Midbrain (tissue), 1 donor: ENCODE measurements at places on chromosomes 2 and 18.

DNA sequence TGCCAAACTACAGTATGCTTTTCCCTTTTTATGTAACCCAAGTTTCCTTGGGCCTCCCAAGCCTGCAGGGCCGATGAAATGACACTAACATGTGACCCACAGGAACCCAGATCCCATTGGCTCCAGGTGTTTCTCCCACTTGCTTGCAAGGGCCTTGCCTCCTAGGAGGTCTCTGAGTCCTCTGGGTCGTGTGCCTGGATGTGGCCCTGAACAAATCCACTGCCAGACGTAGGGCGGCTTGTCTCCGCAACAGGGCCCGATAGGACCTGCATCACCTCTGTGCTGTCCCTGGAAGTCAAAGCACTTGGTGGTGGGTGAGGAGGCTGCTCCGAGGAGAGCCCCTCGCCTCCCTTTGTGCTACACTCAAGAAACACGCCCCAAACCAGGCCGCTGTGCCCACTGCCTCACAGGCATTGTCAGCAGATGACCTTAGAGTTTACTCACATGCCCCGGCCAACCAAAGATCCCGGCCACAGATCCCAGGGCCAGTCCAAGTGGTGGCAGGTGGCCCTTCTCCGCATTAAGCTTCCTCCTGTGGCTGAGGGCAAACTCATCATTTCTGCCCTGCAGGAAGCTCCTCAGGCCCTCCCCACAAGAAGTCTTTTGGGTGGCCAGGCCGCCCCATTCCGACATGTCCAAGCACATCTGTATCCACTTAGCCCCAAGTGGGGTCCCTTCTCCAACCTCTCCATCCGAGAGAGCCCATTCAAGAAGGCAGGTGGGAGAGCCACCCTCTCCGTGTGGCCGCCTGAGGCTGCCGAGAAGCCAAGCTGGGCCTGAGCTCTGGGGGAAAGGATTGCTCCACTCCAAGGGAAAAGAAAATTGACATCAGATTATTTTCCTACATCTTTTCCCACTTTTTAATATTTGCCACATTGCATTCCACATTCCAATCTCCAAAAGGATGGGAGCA, 76.7 kb downstream of the GFPT1 start:
- DNase-seq = no peak

DNA sequence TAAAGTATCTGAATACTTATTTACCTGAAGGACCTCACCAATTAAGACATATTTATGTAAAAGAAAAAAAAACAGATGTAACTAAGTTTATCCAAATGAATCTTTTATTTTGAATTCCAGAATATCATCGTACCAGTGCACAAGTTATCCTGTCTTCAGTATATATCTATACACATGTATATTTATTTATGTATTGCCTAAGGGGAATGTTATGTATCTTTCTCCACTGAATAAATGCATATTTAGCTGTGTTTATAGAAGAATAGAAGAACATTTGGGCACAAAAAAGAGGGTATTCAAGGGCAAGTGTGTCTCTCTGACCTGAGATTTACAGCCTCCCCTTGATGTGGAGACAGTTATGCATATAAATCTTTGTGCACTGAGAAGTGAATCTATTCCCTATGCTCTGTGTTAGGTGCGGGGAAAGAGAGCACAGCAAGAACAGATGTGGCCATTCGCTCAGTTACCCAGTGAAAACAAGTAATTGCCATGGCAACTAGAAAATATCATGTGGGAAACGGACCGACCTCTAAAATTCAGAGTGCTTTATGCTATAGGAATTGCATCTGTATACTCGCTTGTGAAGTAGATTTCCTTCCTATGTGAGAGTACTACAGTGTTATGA, 39.5 kb upstream of the ASXL3 start:
- DNase-seq = no peak

- no peak for DNase-seq
Observed at GRCh38 chr2:113831161-113831560, 58.7 kb upstream of the ACTR3 start.

GRCh38 chr2:220930271-220931076, 641.6 kb downstream of the EPHA4 start:
- DNase-seq = no peak

- DNase-seq = no peak
Observed at GRCh38 chr2:179226961-179227259, 37.7 kb downstream of the SESTD1 start.

GRCh38 chr2:102724016-102724490, 37.8 kb upstream of the TMEM182 start:
- no peak for DNase-seq

DNA sequence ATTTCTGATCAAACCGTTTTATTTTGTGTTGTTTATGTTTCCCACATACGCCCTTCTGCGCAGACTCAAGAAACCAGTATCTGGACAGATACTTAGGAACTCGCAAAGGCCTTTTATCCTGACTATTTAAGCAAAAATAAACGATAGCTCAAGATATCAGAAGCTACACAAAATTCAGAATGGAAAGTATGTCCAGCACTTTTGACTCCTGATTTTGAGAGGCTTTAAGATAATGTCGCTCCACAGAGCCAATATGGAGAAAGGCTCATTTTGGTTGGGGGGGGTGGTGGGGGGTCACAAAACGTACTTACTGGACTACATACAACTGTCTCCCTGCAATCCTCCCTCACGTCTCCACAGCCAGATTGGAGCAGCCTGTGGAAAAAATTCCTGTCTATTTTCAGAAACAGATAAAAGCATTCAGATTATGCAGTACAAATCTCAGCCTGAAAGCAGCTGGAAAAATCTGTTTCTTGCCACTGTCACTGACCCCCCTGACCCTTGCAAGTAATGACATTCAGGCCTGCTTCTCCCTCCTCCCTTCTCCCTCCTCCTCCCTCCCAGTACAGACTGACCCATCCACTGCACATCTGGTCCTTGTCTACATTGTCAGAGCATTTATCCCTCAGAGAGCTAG, 34.9 kb upstream of the LCLAT1 start:
- no peak for DNase-seq
